Fibroblast of mammary gland (primary cell): ENCODE measurements at places on chromosomes 7 and 10.

DNA sequence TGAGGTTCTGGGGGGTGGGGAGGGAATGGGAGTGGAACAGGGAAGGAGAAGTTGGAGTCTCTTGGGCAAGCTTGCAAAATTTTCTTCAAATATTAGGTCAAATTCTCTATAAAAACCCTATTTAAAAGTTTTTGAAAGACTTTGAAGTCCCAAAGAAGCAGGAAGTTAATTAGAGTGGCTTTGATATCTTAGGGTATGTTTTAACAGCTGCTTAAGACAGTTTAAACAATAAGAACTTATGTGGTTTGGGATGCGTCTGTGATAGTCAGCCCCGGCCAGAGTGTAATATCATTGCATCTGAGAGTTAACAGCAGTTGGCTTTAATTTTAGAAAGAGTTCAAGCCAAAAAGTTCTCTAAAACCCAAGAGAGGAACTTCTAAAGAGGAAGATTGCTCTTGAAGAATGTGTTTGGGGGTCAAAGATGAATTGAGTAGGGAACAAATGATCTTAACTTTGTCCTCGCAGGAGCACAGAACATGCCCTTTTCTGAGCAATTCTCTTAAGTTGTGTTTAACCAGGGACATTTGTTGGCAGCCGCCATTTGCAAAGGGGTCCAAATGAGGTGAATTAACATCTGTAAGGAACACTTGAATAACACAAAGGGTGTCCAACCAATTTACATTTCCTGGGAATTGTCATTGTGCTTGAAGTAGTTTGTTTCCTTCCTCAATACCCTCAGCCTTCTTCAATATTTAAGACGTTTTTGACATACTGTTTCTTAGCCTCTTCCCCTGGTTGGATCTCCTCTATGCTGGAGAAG is 182.4 kb downstream of the PTEN start:
- peak; percentile 15 for DNase-seq

DNA sequence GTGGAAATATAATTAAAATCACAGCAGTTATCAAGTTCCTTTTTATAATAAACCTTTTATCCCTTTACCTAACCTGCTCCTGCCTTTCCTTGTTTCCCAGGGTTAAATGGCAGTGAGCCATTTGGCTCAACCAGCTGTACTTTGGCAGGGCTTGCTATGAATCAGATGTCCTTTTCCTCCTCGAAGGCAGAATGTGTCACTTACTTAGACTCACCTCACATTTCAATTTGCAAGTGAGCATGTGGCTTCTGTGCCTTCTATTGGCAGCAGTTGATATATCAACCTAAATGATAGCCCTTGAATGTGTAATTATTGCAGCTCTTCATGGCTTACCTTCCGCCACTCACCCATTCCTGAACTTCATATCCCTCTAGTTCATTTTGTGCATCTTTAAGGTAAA is 301.7 kb downstream of the CSTF2T start:
- DNase-seq: peak; percentile 91

DNA sequence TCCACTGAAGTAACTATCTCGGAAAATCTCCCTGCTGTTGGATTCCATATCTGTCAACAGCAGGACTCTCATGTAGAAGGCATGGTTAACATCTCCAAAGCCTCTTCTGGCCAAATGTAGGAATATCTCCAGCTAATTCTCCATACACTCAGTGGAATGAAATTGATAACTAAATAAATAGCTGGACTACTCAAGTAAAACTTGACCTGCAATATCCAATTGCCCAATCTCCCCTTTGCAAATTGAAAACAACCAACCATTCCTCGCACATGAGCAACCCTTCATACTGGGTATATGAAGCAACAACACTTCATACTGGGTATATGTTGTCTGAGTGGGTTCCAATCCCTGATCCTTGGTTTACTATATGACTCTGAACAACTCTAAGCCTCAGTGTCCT is 105.4 kb upstream of the KMT2E start:
- DNase-seq: peak; percentile 12

DNA sequence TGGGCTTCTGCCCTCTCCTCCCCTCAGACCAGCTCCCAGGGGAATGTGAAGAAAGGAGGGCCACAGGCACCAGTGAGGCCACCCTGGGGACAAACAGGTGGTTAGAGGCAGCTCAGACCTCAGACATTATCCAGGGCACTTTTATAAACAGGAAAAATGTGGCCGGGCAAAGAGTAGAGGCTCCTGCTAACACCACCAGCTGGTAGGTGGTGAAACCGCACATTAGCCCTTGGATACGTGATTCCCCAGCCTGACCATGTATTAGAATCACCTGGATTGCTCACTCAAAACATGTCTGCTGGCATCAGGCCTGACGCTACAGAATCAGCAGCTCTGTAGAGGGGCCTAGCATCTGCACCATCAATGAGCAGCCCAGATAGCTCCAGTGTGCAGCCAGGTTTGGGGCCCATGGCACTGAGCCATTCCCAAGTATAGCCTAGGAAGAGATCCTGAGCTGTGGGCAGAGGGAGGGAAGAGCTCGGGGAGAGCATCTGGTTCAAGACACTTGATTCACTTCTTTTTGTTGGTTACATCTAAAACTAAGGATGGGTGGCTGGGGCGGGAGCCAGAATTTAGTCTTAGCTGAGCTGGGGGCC is 37.1 kb downstream of the GPR26 start:
- DNase-seq: no peak

DNA sequence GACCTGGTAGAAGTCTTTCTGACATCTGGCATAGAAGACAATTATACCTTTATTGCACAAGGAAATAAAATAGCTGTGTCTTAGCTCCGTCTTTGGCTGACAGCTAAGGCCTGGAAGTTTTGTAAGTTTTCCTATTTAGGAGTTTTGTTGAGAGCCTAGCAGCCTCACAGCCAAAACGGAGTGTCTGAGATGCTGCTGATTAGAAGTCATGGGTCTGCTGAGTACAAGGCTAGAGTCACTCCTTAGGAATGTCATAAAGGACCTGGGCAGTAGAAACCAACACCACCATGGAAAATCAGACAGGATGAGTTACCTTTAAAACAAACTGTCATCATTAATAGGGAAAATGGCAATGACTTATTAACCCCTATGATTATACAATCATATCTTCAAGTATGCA is 442.5 kb downstream of the KCNMA1 start:
- peak; percentile 76 for DNase-seq
